T-helper 9 cell (primary cell): ENCODE measurements at places on chromosomes 6 and 20.

DNA sequence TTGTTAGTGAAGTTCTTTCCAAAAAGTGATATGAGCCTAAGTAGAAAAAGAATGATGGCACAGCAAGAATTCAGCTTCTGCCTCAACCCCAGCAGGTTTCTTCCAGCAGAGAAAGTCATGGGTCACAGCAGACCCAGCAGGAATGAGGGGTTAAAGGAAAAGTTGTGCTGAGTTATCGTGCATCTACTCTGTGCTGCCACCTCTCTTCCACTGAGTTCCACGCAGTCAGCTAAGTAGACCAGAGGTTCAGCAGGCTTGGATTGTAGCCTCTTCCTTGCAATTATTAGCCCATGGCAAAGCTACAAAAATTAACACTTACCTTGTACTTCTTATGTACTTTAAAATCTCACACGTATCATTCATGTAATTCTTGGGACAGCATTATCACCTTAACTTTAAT is 510.8 kb downstream of the PTPRT start:
- DNase-seq, result no peak

GRCh38 chr6:13292774-13293173 is 35.6 kb downstream of the TBC1D7 start:
- no peak for DNase-seq

DNA sequence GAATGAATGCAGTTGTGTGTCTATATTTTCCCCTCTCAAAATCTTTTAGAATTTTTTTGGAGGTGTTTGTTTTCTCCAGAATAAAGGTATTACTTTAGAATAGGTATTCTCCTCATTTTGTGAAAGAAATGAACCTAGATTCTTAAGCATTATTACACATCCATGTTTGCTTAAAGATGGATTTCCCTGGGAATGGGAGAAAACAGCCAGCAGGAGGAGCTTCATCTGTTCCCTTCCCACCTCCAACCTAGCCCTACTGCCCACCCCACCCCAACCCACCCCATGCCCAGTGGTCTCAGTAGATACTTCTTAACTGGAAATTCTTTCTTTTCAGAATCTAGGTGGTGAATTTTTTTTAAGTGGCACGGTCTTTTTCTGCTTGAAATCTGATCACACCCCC is 127.8 kb downstream of the CD109 start:
- no peak for DNase-seq

DNA sequence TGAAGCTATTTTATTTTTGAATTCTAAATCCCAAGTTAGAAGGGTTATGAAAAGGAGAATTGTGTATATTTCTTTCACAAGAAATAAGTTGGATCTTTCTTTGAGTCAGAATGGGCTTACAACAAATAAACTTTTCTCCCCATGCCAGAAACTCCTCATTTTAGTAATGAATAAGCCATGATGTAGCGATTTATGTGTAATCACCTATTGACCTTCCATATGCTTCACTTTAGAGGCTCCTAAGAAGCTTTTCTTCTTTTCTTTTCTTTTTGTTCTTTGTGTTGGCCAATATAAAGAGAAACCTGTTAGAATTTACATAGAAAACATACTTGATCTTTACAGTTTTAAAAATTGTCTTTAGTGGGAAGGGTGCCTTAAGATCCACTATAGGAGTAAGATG is 370.2 kb downstream of the UTRN start:
- no peak for DNase-seq

DNA sequence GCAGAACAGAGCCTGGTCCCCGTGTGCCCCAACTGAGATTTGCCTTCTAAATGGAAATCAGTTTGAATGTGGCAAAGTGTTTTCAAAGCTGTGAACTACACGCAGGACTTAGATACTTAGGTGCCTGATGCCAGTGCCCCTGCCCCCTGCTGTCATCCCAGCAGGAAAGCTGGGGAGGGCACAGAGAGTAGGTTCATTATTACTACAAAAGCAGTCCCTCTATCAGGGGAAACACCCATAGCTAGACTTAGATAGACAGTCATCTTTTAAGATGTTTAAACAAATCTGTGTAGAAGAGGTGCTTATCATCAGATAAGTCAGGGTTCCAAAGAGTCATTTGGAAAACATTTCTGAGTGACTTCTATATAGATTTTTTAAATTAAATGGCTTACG is 155.0 kb upstream of the SNX9 start:
- DNase-seq, result no peak

- DNase-seq, result no peak
These were observed 29.6 kb downstream of the PMEPA1 start for GRCh38 chr20:57680131-57680716.

DNA sequence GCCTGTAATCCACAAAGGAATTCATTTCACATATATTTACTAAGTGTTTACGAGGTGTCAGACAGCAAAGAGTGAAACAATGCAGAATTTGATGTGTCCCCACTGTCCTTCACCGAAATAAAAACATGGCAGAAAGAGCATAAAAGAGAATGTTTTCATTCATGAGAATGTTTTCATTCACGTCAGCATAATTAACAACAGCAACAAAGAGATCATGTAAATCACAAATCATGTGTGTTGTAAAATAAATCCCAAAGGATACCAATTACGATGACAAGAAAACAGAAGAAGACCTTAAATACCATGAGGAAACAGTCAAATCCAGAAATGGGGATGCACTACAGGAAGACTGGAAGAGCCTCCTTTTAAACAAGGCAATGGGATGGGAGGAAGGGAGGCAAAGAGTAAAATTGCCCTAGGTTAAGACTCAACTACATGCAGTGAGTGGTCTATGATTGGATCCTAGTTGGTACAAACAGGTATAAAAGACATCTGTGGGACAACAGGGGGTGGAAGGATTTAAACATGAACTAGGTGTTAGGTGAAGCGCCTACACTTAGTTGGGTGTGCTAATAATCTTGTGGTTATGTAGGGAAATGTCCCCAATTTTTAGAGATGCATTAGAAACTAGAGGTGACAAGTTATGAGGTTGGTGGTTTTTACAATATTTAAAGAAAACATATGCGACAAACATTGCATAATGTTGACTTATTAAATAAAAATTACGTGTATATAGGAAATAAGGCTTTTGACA is 1.5 kb downstream of the ZSCAN31 start:
- DNase-seq, result no peak

GRCh38 chr20:33647603-33648395 is 14.3 kb upstream of the C20orf144 start:
- DNase-seq, result no peak

- DNase-seq, result no peak
These were observed 49.5 kb upstream of the TFAP2D start for GRCh38 chr6:50663806-50664205.

GRCh38 chr6:27332692-27333641 is 20.9 kb upstream of the POM121L2 start:
- no peak for DNase-seq

GRCh38 chr20:46629341-46629740 is 21.9 kb downstream of the SLC13A3 start:
- no peak for DNase-seq

DNA sequence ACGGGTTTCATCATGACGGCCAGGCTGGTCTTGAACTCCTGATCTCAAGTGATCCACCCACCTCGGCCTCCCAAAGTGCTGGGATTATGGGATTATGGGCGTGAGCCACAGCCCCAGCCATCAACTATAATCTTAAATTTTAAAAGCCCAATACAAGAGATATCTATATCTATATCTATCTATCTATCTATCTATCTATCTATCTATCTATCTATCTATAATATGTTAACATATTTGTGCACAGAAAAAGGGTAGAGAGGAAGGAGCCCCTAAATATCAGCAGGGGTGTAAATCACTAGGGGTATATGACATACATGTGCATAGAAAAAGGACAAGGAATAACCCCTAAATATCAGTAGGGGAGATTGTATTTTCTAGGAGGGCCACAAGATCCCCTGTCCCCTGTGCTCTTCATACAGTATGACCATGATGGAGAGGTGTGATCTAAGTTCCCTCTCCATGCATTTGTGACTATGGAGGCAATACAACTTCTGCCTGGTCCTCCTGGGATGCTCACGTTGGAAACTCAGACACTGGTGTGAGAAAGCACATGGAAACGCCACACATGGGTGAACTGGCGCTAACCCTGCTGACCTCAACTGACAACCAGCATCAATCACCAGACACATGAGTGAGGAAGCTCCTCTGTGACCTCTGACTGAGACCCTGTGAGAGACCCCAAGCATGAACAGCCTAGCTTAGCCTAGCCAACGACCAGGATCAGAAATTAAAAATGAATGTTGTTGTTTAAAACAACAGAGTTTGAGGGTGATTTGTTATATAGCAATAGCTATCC is 1.2 kb upstream of the SPATS1 start:
- DNase-seq, result no peak

DNA sequence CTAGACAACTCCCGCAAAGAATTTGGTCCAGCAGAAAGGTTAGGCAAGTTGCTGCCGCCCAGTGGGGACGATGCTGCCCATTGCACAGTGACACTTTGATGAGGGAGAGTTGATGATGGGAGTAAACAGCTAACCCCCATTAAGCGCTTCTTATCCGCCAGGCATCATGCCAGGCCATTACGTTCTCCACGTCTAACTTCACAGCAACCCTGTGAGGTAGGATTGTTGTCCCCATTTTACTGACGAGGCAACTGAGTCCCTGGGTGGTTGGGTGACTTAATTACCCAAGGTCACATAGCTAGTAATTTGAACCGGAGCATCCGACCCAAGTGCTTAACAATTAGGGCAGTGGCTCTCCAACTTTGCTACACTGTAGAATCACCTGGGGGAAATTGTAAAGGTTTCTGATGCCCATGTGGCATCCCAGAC is 738 bp downstream of the RALGAPB start:
- DNase-seq, result no peak

DNA sequence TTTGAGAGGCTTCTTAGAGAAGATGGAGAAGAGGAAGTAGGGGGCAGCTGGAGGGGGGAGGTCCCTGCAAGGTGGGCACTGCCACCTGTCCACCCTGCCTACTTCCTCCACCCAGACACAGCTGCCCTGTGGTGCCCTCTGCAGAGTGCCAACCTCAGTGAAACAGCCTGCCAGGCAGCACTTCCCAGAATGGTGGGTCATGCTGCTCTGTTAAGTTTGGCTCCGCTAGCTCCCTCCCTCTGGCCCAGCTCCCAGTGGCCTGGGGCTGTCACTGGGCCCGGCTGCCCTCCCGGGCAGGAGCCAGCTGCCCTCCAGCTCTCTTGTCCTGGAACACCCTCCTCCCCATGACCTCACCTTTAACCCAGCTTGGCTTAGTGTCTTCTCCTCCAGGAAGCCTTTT is 5.1 kb upstream of the EPB41L1 start:
- DNase-seq, result no peak

GRCh38 chr6:169885831-169886230 is 134.4 kb downstream of the ERMARD start:
- no peak for DNase-seq

- no peak for DNase-seq
These were observed 99.1 kb upstream of the KCNQ5 start for GRCh38 chr6:72522735-72523141.

DNA sequence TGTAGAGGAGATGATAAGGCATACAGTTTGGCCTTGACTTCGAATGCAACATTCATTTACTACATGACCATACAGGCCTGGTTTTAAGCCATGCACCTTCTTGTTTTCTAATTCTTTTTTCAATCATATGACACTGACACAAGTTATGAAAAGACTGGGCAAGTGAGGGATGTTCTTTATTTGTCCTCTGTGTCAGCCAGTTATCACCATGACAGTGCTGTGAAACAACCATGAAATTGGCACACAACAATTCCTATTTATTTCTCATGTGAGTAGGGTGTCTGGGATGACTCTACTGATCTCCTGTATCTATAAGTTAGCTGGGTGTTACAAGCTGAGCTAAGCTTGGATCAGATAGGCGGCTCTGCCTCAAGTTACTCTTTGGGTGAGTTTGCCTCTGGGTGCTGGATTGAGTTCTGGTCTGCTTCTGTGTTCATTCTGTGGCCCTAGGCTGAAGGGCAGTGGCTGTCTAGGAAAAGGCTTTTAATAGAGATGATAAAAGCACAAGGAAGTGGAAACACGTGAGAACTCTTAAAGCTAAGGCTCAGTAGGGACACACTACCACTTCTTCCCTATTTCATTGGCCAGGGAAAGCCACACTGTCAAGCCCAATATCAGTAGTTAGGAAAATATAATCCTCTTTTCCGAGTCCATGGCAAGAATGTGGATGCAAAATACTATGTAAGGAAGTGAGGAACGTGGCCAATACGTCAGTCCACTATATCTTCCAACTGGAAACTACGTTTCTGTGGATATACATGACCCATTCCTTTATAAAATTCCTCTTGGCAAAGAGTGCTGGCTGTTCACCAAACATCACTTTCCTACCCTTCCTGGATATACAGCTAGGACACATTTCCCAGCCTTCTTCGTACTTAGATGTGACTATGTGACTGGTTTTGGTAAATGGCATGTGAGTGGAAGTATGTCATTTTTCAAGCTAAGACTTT is 126.2 kb upstream of the RNF24 start:
- DNase-seq, result no peak

DNA sequence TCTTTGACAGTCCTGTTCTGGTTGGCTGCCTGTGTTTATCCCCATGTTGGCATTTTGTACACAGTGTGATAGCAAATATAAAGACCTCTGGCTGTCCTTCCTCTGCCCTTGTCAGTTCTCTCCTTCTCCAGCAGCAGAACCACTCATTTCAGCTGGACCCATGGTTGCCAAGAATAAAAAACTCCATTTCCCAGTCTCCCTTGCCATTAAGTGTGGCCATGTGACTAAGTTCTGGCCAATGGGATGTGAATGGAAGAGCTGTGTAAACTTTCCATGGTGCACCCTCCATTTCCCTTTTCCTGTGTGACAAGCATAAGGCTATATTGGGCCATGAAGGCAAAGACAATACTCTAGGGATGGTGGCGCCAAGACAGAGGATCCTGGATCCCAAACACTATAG is 78.4 kb upstream of the TBC1D7 start:
- no peak for DNase-seq

DNA sequence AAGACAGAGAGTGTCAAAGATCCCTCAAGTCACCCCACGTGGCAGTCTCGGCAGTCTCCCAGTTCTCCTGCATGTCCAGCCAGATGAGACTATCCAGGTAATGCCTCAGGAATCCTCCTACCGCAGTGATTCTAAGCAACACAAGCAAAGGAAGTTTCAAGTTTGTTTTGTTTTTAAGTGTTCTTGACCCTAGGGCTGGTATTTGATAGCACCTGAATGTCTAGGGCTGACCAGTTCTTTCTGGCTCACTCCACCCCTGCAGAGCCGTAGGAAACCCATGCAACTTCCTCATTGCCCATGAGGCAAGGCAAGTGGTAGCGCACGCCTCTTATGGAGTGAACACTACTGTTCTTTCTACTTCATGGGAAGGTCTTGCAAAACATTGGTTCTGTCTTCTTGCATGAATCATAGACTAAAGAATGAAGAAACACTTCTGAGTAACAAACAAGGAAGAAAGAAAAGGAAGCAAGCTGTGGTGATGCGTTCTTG is 24.8 kb upstream of the FOXQ1 start:
- no peak for DNase-seq
